ENCODE measurements at places on chromosomes 11 and 22. TPM values are rescaled to one million over a fixed set of nuclear protein-coding genes. Genes with fewer than 3 reads are reported as not detected.
A peak's percentile ranks its signal among the peaks of the same experiment; 100 is the strongest.

- no peak for DNase-seq
Measured at GRCh38 chr22:21996175-21996720, 13.7 kb upstream of the TOP3B start.

- peak; percentile 19 for DNase-seq
Measured at GRCh38 chr11:45593992-45594391, 71.4 kb downstream of the CHST1 start.

DNA sequence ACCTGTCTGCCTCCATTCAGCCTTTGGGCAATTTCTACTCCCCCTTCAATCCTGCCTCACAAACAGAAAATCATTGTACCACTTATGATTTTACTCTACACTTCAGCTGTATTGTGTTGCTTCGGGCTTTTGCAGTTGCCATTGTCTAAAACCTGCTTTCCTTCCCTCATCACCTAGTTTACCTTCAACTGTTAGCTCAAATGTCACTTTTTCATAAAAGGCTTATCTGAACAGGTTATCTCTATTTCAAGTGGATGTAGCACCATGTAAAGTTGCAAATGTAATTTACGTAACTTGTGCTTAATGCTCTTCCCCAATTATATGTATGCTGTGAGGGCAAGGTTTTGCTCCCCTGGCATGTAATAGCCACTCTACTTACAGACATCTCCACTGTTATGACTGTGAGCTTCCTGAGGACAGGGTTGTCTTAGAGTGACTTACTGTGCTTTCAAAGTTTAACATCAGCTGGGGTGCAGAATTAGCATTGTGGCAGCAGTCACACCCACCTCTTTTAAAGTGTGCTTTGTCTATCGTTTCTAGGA is 5.4 kb downstream of the RPS25 start:
- no peak for DNase-seq

DNA sequence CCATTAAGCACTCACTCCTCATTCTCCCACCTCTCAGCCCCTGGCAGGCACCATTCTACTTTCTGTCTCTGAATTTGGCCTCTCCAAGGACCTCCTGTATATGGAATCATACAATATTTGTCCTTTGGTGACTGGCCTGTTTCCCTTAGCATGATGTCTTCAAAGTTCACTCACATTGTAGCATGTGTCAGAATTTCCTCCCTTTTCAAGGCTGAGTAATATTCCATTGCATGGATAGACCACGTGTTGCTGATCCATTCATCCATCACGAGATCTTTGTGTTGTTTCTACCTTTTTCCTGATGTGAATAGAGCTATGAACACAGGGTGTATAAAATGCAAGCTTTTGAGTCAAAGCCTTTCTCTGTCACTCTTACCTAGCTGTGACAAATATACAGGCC is 11.6 kb downstream of the FADS2 start:
- no peak for DNase-seq

Gene UPB1
- not detected for total RNA-seq

Gene SMTN
- total RNA-seq, result 34.2 TPM

All from SJCRH30 (cell line).